ENCODE measurements at places on chromosomes 4 and X.

- DNase-seq: no peak
Measured at GRCh38 chr4:78799551-78800495, 23.7 kb downstream of the BMP2K start.

DNA sequence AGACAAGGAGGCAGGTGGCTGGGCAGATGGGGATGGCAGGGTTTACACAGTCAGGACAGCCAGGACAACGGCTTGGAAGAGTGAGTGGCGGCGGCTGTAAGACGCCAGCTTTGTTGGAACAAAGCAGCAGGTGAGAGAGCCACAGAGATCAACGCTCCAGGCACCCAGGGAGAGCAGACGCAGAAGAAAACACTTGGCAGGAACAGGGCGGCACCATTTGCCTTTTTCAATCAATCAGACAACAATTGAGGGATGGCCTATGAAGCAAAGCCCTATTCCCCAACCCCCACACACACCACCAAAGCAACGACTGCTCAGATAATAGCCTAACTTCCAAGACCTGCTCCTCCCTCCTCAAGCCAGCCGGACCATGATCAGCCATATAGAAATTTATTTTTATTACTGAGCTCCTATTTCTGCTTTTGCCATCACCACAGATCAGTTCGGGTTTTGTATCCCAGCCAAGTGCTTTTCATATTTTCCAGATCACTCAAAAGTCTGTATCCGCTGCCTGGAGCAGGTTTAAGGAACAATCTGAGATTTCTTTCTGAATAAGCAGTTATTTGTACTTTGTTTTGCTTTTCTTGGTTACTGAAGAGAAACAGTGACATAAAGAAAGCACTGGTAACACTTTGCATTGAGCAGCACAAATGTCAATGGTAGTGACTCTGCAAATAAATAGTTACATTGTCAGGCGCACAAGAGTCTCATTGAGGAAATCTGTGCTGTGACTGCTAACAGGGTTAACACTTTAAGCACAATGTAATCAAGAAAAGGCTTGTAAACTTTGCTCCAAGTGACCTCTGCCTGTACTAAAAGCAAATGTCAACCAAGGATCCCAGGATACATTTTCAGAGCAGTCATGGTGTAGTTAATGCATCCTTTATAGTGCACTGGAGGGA lies 81.8 kb upstream of the RBPJ start:
- peak; percentile 49 for DNase-seq

DNA sequence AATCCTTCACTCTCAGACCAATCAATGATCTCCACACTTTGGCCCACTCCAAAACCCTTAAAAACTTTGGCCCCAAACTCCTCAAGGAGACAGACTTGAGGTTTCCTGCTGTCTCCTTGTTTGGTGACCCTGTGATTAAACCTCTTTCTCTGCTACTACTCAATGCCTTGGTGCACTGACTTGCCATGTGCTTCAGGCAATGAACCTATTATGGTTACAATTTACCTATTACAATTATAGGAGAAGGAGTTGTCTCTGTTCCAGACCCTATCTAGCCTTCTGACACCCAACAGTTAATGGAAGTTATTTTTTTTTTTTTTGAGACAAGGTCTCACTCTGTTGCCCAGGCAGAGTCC lies 263.1 kb downstream of the STIM2 start:
- DNase-seq: no peak

- no peak for DNase-seq
Measured at GRCh38 chr4:115575851-115576250, 462.4 kb upstream of the NDST4 start.
